AG08395 (cell line): ENCODE measurements at places on chromosomes 7 and 10.

- DNase-seq, result peak; percentile 58
Measured at GRCh38 chr7:46494028-46494427, 573.0 kb upstream of the IGFBP3 start.

GRCh38 chr10:21507150-21507549 is 18.3 kb downstream of the SKIDA1 start:
- DNase-seq, result no peak

DNA sequence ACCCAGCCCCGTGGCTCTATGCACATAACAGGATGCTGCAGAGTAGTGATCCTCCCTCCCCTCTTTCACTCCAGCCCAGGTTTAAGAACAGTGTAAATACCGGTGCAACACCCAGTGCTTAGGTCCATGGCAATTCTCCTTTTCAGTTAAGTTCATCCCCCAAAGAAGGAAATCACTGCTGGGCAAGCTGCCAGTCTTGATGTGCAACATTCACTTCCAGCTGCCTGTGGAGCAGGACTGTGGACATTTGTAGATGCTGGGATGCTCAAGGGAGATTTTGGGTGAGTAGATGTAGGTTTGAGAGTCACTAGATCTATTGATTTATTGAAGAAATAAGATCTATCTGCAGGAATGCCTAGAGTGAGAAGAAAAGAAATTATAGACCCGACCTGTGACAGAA is 294.3 kb upstream of the KIAA1217 start:
- DNase-seq, result no peak

DNA sequence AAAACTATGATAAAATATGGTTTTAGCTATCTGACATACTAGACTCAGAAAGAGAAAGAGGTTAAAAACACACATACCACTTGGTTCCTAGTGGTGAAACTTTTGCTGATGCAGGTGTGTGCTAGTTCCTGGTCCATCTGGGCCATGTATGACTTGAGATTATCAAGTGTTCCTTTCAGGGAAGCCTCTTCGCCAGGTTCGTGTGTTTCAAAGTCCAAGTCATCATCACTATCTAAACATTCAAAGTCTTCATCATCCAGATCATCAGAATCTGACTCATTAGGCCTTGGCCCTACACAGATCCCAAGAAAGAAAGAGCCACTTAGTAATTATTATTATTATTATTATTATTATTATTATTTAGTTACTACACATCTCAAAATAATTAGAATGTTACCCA is 26.4 kb downstream of the NUDT13 start:
- DNase-seq, result no peak

GRCh38 chr7:31192986-31193385 is 140.9 kb downstream of the ADCYAP1R1 start:
- DNase-seq, result peak; percentile 70

DNA sequence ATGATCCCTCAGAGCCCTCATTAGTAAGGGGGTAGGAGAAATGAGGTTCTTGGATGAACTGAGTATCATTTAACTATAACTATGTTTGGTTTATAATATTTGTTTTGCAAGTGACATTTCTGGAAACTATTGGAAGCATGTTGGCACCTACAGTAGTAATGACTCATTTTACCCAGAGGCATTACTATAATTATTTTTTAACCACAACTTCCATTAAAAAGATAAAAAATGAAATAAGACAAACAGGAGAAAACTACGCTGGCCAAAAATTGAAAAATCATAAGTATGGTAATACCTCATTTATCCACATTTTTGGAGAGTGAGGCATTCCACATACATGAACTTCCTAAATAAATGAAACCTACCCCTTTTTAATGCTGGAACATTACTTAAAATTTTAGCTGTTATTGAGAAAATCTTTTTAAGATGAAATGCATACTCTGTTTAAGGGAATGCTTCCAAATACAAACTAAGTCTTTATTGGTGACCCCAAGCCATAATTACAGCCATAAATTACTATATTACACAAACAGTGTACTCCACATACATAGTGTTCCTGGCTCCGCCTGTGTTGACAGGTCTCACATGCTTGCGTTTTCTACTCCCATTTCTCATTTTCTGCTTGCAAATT is 84.6 kb upstream of the CAPZA2 start:
- peak; percentile 54 for DNase-seq
